ENCODE measurements at places on chromosomes 1 and 21.
A peak's percentile ranks its signal among the peaks of the same experiment; 100 is the strongest.

DNA sequence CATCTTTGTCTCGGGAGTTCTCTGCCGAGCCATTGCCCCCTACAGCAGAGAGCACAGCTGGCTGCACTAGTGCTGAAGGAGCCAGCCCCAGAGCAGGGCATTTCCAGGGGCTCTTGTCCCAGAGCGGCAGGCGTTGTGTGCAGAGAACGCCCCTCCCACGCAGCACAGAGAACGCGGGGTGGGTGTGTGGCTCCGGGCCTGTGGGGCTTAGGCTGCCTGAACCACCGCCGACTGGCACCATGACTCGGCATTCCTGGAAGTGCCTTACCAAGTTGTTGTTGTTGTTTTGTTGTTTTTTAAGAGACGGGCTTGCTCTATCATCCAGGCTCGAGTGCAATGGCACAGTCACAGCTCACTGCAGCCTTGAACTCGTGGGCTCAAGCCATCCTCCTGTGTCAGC, 15.8 kb upstream of the DIP2A start:
- no peak for DNase-seq

DNA sequence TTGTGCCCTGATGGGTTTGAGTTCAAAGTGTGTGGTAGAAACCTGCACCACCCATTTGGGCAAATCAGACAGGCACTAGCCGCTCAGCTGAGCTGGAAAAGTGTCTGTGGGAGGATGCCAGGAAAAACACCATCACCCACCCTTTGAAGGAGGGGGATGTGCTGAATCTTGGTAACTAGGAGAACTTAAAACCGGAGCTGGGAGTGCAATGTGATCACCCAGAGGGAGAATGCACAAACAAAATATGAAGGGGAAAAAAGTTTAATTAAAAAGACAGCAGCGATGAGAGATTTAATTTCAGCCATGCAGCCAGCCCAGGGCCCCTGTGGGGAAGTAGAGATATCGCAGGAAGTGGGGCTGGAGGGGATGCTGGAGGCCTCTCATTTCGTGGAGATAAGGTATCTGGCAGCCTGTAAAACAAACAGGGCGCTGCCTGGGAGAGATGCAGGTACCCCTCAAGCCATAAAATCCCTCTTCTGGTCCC, 86.8 kb upstream of the BCAR3 start:
- peak; percentile 64 for DNase-seq

GRCh38 chr1:118246646-118247045, 61.6 kb upstream of the SPAG17 start:
- DNase-seq: no peak

GRCh38 chr1:36781098-36781497, 253.2 kb downstream of the GRIK3 start:
- peak; percentile 12 for DNase-seq

DNA sequence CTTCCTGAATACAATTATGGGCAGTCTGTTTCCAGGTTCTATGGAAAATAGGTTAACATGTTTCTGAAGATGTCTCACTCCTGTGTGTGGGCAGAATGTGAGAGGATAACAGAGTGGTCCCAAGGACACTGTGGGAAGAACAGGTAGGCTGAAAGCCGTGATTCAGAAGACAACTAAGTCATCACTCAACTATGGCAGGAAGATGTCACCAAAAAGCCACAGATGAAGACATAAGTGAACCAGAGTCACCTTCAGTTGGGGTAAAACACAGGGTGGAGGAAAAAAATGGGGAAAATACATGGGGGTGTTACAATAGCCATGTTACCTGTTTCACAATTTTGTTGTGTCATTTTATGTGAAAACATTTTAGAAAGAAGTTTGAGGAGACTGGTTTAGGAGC, 75.1 kb downstream of the UCHL5 start:
- no peak for DNase-seq

GRCh38 chr1:232984577-232985425, 34.4 kb downstream of the NTPCR start:
- no peak for DNase-seq

- no peak for DNase-seq
These were observed 16.0 kb downstream of the ANGPTL3 start for GRCh38 chr1:62613325-62613727.

DNA sequence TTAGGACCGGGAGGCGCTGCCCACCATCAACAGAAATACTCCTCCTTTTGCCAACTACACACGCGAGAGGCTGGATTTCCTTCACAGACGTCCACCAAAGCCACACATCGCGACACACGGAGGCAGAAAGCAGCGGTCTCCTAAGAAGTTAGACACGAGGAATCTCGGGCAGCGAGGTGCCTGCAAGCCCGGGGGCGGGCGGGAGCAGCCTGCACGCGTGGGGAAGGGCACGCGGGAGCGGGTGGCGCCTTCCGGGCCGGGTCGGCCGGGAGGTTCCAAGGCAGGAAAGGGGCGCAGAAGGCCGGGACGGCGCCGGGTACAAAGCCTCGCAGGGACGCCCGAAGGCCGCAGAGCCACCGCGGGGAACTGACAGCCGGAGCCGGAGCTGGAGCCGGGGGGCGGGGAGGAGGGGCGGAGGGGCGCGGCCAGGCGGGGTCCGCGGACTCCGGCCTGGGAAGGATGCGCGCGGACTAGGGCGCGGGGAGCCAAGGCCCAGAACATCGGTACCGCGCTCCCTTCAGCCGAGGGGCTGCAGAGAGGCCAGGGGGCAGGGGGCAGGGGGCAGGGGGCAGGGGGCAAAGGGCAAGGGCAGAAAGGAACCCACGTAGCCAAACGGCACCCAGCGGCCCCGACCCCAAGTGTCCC, 722 bp downstream of the NPHP4 start:
- peak; percentile 25 for DNase-seq

DNA sequence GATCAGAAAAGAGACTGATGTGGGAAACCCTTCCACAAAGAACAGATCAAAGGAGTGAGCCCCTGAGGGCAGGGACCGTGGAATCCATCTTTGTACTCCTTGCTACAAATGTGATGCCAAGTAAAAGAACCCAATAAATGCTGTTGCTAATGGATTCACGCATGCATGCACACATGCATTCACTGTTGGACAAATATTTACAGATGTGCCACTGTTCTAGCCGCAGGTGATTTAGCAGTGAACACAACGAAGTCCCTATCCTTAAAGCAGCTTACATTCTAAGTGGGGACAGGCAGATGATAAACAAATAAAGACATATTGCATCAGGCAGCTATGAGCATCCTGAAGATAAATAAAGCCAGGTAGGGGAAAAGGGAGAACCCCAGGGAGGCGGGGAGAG, 67.8 kb downstream of the ITPKB start:
- DNase-seq: no peak

- no peak for DNase-seq
These were observed 20.3 kb downstream of the RIMS3 start for GRCh38 chr1:40645118-40645680.

DNA sequence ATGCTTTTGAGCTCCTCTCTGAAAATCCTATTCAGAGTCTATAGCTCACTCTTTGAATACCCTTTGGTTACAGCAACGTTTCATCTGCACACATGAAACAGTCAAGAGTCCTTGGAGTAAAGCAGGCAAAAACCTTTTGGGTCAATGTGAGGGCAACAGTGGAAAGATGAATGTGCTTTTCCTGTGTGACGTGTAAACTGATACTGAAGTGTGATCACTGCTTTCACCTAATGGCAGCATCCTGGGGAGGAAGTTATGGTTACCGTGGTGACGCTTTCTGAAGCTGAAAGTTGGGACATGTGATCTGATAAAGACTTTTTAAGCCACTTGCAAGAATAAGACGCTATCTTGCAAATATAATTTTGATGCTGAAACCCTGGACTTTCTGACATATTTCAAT, 160.0 kb downstream of the SEC16B start:
- DNase-seq: no peak

DNA sequence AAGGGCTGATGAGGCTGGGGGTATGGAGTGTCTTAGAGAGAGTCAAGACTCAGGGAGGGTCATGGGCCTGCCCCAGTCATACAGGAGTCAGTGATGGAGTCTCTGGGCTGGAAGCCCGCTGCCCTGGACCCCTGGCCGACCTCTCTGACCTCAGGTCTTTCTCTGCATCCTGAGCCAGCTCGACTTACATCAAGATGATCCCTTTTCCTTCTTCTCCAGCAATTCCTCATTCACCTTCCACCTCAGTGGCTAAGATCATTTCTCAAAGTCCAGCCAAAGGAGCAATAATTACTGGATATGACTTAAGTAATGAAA, 308.6 kb downstream of the MATN1 start:
- no peak for DNase-seq

DNA sequence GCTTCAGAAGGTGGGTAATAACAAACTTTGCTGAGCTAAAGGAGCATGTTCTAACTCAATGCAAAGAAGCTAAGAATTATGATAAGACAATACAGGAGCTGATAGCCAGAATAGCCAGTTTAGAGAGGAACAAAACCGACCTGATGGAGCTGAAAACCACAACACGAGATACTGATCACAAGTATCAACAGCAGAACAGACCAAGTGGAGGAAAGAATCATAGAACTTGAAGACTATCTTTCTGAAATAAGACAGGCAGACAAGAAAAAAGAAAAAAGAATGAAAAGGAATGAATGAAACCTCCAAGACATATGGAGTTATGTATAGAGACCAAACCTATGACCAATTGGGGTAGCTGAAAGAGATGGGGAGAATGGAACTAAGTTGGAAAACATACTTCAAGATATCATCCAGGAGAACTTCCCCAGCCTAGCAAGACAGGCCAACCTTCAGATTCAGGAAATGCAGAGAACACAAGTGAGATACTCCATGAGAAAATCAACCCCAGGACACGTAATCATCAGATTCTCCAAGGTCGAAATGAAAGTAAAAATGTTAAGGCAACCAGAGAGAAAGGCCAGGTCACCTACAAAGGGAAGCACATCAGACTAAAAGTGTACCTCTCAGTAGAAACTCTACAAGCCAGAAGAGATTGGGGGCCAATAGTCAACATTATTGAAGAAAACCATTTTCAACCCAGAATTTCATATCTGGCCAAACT, 20.5 kb downstream of the CD84 start:
- no peak for DNase-seq

DNA sequence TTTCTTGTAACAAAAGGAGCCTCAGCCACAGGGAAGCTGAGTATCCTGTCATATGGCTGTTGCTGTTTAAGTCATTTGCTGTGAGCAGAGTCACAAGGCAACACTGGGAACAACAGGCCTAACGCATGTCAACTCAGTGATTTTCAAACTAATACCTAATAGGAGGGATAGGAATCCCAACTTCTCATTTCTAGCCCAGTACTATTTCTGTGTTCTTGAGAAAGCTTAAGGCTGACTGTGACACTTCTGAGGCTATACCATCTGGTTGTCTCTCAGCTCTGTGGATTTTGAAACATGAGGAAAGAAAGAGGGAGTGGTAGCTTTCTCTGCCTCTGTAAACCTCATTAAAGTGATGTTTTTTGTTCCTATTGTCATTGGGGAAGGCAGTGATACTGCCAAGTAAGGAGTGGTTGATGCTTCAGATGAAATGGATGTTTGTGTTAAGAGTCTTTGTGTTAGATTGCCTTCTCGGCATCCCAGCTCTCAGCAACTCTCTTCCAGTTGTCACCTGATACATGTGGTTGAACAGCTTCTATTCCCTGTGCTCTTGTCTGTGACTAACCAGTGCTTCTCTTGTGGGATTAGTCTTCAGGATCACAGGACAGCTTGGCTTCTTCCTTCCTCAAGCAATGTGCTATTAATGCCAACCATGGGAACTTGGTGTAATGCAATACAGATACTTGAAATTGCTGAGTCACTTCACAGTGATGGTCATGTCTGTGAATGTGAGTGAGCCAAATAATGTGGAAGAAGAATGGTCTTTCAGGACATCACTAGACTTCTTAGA, 166.8 kb upstream of the IVNS1ABP start:
- peak; percentile 93 for DNase-seq

DNA sequence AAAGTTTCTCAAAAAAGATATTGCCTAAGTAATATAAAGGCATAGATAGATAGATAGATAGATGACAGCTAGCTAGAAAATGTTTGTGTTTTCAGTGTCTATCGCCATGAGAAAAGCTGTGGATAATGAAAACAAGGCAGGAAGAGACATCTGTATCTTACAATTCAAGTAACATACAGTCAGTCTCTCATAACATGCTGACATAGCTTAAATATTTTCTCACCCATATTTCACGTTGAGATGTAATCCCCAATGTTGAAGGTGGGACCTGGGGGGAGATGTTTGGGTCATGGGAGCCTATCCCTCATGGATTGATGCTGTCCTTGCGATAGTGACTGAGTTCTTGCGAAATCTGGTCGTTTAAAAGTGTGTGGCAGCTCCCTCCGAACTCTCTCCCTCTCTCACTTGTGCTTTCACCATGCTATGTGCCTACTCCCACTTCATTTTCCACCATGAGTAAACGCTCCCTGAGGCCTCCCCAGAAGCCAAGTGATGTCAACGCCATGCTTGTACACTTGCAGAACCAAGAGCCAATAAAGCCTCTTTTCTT, 856.8 kb upstream of the ADAMTS5 start:
- no peak for DNase-seq

GRCh38 chr1:202968895-202969295, 1.8 kb upstream of the CYB5R1 start:
- DNase-seq: peak; percentile 29

DNA sequence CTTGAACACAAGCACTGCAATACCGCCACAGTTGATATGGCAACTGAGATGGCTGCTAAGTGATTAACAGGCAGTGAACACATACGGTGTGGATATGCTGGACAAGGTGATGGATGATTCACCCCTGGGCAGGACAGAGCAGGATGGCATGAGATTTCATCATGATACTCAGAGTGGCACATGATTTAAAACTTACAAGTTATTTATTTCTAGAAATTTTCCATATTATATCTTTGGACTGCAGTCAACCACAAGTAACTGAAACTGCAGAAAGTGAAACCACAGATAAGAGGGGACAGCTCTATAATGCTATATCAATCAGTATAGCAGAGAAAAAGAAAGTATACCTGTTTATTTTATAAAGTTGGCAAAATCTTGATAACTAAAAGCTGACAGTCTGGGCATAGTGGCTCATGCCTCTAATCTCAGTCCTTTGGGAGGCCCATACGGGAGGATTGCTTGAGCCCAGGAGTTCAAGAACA, 47.9 kb downstream of the PHACTR4 start:
- no peak for DNase-seq

- DNase-seq: no peak
These were observed 37.2 kb upstream of the CITED4 start for GRCh38 chr1:40899230-40899870.

- no peak for DNase-seq
These were observed 156.5 kb upstream of the ZNF648 start for GRCh38 chr1:182217967-182218366.
